Ovary (tissue), 10 donors: ENCODE measurements at places on chromosomes 12 and 14.
A peak's percentile ranks its signal among the peaks of the same experiment; 100 is the strongest.

DNA sequence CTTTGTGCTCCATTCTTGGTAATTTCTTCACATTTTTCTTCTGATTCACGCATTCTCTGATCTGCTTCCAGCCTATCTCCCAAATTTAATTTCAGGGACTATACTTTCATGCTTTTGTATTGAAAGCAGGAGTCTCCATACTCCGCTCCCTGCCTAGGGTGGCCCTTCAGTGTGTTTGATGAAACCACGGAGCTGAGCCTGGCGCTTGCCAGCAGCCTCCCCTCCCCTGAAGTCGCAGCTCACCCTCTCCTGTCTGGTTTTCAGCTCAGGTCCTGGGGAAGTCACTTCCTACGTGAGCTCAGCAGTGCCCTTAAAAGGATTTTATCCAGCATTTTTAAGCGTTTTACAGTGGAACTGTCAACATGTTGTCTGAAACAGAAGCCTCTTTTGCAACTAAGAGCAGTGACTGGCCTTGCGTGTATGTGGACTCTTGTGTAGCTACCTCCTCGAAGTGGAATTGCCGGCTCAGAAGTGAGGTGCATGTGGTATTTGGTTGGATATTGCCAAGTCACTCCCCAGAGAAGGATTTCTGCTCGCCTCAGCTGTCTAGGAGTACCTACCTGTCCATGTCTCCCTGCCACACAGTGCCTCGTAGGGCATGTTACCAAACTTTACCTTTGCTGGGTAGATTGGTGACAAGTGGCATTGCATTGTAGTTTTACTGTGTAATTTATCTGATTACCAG, 78.5 kb downstream of the TESC start:
- DNase-seq = no peak

GRCh38 chr12:80161612-80162011, 62.3 kb downstream of the OTOGL start:
- no peak for DNase-seq

DNA sequence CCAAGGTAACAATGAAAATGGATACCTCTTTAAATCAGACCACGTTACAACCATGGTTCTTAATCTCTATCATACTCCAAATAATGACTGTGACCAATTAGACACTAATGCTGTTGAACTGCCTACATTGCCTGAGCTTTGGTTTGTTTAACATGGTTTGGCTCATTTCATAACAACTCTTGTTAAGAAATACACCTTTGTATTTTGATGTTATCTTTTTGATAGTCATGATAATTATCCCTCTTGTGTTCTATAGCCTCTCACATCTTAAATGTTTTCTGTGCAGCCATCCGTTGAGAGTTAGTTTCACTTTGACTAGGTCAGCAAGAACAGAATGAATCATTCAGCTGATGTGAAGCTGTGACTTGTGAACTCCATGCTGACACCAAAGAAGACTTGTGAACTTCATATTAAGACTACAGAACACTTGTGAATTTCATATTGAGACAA, 75.5 kb upstream of the RERGL start:
- no peak for DNase-seq

- no peak for DNase-seq
Measured at GRCh38 chr12:100058482-100059029, 73.8 kb upstream of the ANKS1B start.

DNA sequence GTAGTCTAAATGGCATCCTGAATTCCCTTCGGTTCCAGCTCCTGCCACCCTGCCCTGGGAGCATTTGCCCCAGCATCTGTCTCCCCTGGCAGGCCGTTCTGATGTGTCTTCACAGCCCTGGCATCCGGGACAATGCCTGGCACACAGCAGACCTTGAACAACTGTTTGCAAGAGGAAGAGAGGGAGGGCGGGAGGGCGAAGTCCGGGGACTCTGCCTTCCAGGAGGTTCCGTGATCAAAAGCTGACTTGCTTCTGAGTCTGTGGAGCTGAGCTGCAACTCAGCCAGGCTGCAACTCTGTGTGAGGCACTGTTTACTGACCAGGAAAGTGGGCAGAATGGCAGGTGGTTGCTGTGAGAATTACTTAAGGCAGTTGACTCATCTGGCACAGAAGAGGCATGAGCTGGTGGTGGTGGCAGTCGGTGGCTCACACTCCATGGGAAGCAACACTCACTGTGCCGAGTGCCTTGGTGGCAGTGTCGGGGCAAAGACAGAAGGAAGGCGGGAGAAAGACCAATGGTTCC, 61.1 kb upstream of the DLK1 start:
- peak; percentile 70 for DNase-seq
